ENCODE measurements at places on chromosomes 4 and X.
A peak's percentile ranks its signal among the peaks of the same experiment; 100 is the strongest.

- H3K4me1 ChIP-seq = no peaks in the 10 kb centered on the region
- H3K4me3 ChIP-seq = no peak overlapping the region
- H3K27me3 ChIP-seq = peaks cover 43% of the 10 kb centered on the region
- no peak overlapping the region for H3K27ac ChIP-seq
- DNase-seq = no peak
- no peaks in the 10 kb centered on the region for H3K36me3 ChIP-seq
These were observed 669 bp downstream of the OTOP1 start for GRCh38 chr4:4225915-4226605.

DNA sequence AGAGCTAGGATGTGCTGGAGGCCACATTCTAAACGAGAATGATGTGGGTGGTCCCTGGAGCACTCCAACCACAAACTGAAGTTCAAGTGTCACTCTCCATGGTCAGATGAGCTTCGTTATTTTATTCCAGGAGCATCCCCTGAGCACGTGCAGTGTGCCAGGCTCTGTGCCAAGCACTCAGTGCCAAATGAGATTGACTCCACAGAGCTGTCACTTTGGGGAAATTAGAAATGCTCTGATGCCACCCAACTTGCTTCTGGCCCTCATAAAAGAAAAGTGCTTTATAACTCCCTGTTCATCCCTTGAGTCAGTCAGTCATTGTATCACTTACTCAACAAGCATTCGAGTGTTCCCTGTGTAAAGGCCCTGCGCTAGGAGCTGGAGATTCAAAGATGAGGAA is 91.2 kb downstream of the RTL5 start:
- no peaks in the 10 kb centered on the region for H3K27me3 ChIP-seq
- no peak for DNase-seq
- no peaks in the 10 kb centered on the region for H3K36me3 ChIP-seq
- H3K4me3 ChIP-seq = no peak overlapping the region

DNA sequence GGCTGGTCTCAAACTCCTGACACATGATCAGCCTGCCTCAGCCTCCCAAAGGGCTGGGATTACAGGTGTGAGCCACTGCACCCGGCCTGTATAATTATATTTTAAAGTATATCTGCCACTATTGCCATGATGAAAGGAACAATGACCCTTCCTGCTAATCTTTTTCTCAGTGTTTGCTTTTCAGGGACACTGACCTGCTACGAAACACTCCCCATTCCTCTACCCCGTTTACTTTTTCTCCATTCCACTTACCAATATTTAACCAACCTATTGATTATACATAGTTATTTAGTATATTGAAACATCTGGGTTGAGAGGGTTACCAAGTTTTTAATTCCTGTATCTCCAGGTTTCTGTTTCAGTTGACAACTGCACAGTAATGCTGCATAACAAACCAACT is 331.9 kb upstream of the NDST3 start:
- H3K36me3 ChIP-seq = no peaks in the 10 kb centered on the region
- H3K4me3 ChIP-seq = no peak overlapping the region
- DNase-seq = no peak

DNA sequence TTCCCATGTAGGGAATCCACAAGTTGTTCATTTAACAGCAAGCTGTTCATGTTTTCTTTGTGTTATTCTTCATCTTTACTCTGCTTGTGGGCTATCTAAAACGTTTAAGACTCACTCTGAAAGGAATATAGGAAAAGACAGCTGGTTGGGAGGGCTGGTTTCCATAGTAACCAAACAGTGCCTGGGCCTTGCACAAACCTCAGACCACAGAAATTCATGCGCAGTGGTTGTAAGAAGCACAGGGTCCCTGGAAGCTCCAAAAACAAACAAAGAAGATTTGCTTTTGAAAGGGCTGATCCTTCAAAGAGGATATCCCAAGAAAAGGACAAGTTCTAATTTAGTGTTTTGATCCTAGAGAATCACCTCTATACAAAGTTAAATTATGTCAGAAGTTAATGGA is 7.8 kb downstream of the SERTM2 start:
- no peaks in the 10 kb centered on the region for H3K36me3 ChIP-seq
- no peaks in the 10 kb centered on the region for H3K27me3 ChIP-seq
- H3K4me1 ChIP-seq = no peaks in the 10 kb centered on the region
- no peak for DNase-seq
- no peak overlapping the region for H3K27ac ChIP-seq
- H3K4me3 ChIP-seq = no peak overlapping the region

DNA sequence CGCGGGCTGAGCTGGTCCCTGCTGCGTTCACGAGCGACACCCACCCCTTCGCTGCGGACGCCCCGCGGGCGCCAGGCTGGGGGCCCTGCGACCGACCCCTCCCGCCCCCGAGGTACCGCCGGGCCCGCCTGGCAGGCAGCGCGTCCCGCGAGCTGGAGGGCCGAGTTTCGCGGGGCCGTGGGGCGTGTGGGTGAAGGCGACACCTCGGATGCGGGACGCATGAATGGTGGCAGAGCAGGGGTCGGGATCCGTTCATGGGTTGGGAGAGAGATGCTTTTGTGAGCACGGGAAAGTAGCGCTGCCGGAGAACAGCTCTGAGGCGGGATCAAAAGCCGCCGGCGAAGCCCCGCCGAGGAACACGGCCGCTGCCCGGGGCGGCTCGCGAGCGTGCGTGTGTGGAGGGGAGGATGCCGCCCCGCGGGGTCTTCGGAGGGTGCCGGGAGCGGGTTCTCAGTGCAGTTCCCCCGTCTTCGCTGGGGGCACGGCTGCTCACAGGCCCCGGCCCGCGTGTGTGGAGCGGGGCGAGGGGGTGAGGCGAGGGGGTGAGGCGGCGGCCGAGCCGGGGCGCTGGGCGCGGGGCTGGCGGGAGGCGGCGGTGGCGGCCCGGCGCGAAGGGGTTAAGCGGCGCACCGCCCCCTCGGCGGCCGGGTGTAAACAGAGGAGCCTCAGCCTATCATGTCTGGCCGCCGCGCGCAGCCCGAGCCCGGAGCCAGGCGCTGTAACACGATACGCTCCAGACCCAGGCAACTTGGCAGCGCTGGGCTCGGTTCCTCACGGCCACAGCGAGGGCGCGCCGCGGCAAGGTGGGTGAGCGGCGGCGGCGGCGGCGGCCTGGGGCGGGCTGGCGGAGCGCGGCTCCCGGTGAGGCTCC is 205.3 kb downstream of the TENM3 start:
- peak; percentile 87 for DNase-seq
- no peaks in the 10 kb centered on the region for H3K36me3 ChIP-seq
- H3K27me3 ChIP-seq = peaks cover 55% of the 10 kb centered on the region
- H3K4me3 ChIP-seq = peak overlapping the region; percentile 47

DNA sequence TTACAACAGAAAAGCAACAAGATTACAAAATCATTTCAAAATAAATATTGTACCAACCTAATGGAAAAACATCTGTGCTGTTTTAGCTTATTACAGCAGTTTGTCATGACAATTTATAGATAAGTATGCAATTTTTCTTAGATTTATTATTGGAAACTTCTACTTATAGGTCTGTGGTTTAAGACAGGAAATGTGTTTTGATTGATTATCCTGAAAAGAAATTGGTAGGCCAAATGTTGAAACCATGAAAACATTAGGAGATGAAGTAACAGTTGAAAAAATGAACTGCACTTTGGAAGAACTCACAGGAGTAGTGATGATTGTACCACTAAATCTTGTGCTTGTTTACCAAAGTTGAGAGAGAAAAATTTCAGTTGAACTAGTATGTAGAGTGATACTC is 162.2 kb upstream of the GIMD1 start:
- peaks cover 20% of the 10 kb centered on the region for H3K4me1 ChIP-seq
- no peaks in the 10 kb centered on the region for H3K27me3 ChIP-seq
- peak overlapping the region; percentile 94 for H3K27ac ChIP-seq

DNA sequence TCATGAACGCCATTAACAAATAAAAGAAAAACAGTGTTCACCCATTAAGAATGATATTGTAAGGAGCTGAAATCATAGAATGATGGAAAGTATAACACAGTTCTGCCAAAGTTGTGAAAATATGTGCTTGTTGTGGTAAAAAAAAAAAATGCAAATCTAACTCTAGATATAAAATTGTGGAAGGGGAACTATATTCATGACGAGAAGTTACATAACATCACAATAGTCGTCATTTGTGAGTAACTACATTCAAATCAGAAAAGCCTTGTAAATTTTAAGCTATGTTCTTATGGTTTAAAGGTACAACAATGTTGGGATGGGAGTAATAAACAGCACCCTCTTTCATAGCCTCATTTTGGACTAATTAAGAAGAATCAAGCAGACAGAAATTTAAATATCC is 57.6 kb upstream of the PRDM8 start:
- H3K27ac ChIP-seq = no peak overlapping the region
- no peak for DNase-seq
- H3K27me3 ChIP-seq = no peaks in the 10 kb centered on the region
- H3K4me1 ChIP-seq = peaks cover 23% of the 10 kb centered on the region
- H3K4me3 ChIP-seq = no peak overlapping the region

GRCh38 chrX:13620207-13620606 is 32.7 kb upstream of the TCEANC start:
- no peak overlapping the region for H3K4me3 ChIP-seq
- H3K36me3 ChIP-seq = no peaks in the 10 kb centered on the region
- no peak for DNase-seq
- no peaks in the 10 kb centered on the region for H3K27me3 ChIP-seq

DNA sequence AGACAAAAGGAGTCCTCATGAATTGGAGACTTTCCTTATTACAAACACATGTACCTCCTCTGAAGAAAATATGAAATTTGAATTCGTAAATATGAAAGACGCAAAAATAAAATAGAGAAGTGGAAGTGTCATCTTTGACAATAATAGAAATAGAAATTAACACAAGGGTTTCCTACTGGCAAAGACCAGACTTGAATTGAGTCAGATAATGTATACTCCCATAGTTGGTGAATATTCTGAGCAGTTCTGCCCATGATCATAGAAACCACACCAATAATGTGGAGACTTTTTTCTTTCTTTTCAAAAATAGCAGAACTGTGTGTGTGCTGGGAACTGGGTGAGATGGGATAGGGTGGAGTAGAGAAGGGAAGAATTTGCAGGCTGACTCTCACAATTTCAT is 277.7 kb upstream of the TET2 start:
- no peaks in the 10 kb centered on the region for H3K4me1 ChIP-seq
- no peak overlapping the region for H3K27ac ChIP-seq
- DNase-seq = no peak
- no peak overlapping the region for H3K4me3 ChIP-seq

GRCh38 chr4:165711912-165712311 is 161.1 kb upstream of the TLL1 start:
- no peak overlapping the region for H3K4me3 ChIP-seq
- H3K27ac ChIP-seq = no peak overlapping the region
- H3K27me3 ChIP-seq = no peaks in the 10 kb centered on the region

DNA sequence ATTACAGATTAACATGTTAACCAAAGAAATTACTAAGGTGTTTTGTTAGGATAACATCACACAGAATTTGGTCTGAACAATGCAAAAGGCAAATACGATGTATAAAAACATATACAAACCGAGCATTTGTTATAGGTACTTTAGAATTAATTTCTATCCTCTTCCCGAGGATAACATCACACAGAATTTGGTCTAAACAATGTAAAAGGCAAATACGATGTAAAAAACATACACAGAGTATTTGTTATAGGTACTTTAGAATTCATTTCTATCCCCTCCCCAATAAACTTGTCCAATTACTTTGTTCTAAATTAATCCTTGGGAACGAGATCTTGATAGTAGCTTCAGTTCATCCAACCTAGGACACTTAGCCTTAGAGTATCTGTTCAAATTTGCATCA is 7.6 kb downstream of the HNRNPDL start:
- no peak overlapping the region for H3K27ac ChIP-seq
- peaks cover 24% of the 10 kb centered on the region for H3K4me1 ChIP-seq
- peaks cover 13% of the 10 kb centered on the region for H3K36me3 ChIP-seq

DNA sequence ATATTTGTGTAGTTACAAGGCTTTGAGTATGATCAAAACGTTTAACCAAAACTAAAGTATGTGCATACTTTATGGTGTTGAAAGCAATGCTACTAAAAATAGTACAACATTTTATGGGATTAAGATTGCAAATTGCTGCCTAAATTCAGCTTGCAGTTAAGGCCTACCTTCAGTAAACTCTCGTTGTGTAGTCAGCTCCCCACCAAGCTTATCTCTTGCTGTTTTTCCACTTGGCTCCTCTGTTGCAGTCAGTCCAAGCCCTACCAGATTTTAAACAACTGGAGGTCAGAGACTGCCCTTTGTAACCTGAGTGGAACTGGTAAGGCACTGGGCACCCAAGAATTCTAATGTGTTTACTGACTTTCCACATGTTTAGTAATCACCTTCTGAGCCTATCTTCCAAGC is 25.7 kb downstream of the AFF1 start:
- no peaks in the 10 kb centered on the region for H3K4me1 ChIP-seq
- H3K36me3 ChIP-seq = no peaks in the 10 kb centered on the region
- H3K27ac ChIP-seq = no peak overlapping the region
- no peaks in the 10 kb centered on the region for H3K27me3 ChIP-seq

DNA sequence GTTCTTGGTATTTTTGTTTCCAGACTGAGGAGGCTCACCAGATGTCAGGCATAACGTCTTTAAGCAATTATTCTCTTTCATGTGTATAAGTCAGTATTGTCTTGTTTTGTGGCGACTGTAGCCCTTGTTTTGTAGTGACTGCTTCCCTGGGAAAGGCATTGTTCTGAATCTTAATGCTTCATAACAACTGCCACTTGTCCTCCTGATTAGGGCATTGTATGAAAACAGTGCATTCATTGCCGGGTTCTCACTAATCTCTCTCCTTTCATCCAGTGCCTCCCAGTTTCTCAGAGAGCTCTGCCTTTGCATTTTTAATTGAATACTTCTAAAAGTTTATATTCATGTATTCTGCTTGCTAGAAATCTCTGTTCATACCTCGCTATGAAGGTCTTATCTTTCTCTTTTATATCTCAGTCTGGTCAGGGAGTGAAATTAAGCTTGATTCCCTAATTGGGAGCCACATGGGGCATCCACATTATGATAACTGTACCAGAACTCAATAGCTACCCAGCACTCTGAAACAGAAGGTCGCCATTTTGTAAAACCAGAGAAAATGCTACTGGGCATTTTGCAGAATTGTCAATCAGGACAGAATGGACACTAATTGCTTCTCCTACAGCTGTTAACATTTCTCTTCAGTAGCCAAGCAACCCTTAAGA is 149.8 kb downstream of the GBA3 start:
- no peaks in the 10 kb centered on the region for H3K4me1 ChIP-seq
- H3K36me3 ChIP-seq = no peaks in the 10 kb centered on the region
- no peak overlapping the region for H3K27ac ChIP-seq
- no peak overlapping the region for H3K4me3 ChIP-seq
- H3K27me3 ChIP-seq = no peaks in the 10 kb centered on the region
- DNase-seq = no peak

- no peaks in the 10 kb centered on the region for H3K36me3 ChIP-seq
- no peaks in the 10 kb centered on the region for H3K27me3 ChIP-seq
- no peak for DNase-seq
These were observed 122.8 kb downstream of the DIPK2B start for GRCh38 chrX:45077748-45078424.

DNA sequence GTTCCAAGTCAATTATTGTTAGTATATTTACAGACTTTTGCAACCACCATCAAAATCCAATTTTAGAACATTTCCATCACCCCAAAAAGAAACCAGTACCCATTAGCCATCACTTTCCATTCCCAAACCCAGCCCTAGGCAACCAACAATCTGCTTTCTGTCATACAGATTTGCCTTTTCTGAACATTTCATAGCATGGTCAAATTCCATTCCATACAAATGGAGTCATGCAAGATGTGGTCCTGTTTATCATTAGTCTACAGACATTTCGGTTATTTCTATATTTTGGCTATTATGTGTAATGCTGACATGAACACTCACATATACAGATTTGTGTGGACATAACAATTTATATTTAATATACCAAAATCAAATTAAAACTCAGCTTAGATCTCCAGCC is 508.7 kb downstream of the ZNF674 start:
- H3K36me3 ChIP-seq = no peaks in the 10 kb centered on the region
- no peaks in the 10 kb centered on the region for H3K4me1 ChIP-seq
- DNase-seq = no peak
- no peak overlapping the region for H3K4me3 ChIP-seq
- no peaks in the 10 kb centered on the region for H3K27me3 ChIP-seq

All from endothelial cell of umbilical vein (primary cell).